ENCODE measurements at places on chromosomes 6 and 20. TPM values are rescaled to one million over a fixed set of nuclear protein-coding genes. Genes with fewer than 3 reads are reported as not detected.

DNA sequence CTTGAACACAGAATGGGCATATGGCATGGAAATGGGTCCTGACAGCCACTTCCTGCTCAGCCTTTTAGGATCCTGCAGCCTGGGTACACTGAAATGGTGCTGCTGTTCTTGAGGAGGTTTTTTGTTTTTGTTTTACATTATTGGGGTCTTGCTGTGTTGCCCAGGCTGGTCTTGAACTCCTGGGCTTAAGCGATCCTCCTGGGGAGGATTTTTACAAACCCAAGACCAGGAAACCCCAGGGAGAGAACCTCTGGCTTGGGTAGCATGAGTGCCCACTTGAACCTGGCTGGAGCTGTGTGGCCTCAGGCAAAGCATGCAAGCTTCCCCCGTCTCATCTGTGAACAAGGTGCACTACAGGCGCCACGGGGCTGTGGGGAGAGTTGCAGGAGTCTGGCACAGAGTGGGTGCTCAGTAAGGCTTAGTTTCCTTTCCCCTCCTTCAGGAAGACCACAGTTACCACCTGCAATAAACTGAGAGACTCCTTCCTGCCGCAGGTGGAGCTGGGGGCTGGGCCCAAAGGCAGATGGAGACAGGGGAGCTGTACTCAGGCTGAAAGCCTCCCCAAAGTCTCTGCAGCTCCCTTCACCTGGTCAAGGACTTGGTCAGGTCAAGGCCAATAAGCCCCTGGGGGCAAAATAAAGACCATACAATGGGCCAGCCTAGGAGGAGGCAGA, 1.8 kb downstream of the SLA2 start:
- peak; percentile 77 for DNase-seq

Gene OR11A1
- under 0.01 TPM for total RNA-seq

DNA sequence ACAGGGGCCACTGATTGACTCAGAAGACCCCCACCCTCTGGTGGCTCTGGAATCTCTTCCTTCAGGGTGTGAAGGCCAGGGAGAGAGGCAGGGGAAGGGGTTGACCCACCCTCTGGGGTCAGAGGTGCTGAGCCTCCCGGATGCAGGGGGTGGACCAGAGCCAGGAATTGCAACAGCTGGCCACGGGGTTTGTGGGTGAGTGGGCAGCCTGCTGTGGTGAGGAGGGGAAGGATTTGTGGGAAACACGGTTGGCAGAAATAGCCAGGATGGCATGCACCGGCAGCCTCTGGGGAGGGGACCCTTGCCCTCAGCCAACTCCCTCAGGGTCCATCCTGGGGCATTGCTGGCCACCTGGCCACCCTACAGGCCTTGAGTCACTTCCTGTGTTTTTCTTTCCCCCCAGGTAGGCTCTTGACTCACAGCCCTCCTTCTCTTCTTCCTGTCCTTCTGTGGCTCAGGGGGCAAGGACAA, 92.8 kb downstream of the MRPL14 start:
- DNase-seq = no peak

DNA sequence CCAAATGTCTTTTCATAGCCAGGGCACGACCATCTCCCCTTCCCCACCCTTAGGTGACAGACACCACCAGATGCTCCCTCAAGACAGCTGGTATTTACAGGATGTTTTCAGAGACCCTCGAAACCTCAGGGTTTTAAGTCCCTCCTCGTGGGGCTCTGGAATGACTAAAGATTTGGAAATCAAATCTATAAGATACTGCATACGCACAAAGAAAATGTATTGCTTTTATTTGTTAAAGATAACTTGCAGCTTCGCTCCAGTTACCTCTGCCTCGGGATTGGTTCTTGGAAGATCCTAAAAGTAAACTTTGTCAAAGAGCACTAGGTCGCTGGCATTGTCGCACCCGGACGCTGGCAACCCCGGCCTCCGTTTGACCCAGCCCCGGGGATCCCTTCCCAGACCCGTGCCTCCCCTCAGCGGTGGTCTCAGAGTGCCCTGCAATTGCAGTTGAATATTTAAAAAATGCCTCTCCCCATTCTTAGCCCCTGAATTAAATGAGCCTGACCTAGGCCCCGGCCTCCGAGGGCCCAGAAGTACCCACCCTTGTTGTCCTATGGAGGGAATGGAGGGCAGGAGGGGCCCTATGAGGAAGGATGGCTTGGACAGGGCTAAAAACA, 7.1 kb downstream of the PAX1 start:
- DNase-seq = no peak

Gene ISM1
- 0.66 TPM for total RNA-seq

GRCh38 chr6:111984081-111984480, 69.8 kb upstream of the CCN6 start:
- no peak for DNase-seq

Gene PRDM1
- total RNA-seq = 1.8 TPM

- peak; percentile 82 for DNase-seq
Measured at GRCh38 chr6:137823826-137824555, 43.1 kb upstream of the TNFAIP3 start.

- DNase-seq = no peak
Measured at GRCh38 chr6:4687989-4688947, 87.9 kb upstream of the CDYL start.

Measured in thymus (tissue), 14 donors.